ENCODE measurements at places on chromosomes 7 and 10.

DNA sequence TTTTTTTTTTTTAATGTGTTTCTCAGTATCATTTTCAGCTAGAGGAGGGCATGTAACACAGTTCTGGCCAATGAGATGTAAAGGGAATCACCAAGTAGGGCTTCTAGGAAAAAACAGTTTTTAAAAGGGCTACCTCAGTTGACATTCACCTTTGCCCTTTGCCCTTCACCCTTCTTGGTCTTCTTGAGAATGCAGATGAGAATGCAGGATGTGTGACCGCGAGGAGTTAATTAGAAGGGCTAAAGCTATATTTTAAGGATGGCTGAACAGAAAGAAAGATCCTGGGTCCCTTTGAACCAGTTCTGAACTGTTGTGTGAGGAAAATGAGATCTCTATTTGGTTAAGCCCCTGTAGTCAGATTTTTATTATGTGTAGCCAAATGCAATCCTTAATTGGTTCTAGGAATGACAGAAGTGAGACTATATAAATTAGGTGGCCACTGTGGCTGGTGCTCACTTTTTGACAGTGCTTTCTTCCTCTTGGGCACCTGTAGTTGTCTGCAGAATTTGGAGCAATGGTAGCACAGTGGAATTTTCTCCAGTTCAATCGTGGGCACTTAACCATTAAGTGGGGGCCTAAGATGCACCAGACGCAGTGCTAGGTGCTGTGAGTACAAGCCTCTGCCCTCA lies 21.1 kb upstream of the TOMM7 start:
- DNase-seq: no peak

DNA sequence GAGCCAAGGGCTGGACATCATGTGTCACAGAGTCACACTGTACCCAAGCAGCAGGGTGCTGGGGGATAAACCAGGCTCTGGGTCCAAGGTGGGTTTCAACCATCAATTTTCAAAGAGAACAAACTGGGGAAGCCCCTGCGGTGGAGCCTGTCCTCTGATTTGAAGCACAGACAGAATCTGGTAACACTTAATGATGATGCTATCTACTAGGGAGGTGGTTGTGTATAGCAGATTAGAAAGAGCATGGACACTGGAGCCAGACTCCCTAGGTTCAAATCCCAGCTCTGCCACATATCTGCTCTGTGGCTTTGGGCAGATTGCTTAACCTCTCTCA lies 204.9 kb upstream of the ZMIZ1 start:
- DNase-seq: no peak

DNA sequence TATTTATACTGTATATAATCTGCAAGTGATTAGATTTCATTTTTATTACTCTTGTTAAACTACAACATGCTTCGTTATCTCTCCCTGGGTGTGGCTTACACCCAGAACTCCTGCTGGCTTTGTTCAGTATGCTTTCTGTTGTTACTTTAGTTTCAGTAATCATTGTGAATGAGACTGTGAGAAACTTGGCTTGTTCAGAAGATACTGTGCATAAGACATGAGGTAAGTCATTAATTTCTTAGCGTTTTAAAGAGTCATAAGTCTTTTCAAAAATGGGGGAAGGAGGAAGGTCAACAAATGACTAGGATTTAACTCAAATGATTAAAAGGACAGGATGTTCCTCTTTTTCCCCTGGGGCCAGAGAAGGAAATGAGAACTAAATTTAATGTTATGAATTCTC lies 11.6 kb upstream of the ADD3 start:
- no peak for DNase-seq

DNA sequence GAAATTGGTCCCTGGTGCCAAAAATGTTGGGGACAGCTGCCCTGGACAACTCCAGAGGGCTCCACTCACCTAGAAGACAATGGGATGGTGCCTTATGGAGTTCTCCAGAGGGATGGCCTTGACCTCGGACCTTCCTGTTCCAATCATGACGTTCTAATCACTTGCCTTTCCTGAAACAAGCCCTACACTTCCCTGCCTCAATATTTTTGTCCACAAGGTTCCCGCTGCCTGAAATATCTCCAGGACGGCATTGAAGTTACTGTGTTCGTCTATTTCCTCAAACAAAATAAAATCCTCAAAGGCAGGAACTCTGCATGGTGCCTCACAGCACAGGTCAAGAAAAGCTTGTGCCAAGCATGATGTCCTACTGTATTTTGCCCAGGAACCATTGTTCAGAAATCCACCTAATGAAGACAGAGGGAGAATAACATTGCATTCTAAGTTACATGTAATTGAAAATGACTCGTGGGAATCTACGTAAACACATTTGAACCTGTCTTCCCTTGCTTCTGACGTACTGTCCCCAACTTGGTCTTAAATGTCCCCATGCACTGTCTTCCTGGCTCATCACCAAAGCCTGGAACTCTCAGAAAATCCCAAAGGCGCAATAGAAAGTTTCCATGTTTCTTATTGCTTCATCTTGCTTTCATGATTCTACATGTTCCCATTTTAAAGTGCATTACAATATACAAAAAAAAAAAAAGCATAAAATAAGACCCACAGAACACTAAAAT lies 342.3 kb upstream of the NRP1 start:
- DNase-seq: no peak

DNA sequence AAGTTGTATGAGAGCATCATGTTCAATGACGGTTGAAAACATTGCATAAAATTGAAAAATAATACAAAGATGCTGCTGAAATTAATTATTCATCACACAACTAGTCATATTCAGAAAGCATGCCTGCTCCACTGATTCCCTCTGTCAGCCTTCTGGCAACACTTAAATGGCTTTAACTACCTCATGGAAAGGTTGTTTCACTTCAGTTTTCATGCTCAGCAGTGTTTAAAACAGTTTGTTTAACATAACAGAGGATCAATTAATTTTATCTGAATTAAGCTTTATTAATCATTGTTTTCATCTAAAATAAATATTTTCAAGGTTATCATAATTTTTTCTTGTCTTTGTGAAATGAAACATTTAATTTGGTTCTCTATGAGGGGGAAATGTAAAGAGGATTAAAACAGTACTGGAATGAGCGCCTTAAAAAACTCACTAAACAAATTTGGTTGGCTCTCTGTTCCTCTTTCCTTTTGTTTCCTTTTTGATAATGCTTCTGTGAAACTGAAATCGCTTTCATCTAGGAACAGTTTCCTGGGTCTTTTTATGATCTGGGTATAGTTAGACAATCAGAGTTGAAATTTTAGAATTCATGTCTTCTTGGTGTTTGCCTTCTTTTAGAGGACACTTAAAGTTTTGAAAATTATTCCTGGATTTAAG lies 427.4 kb downstream of the SH2D4B start:
- no peak for DNase-seq

All from stimulated activated CD4-positive, alpha-beta T cell treated with anti-CD3 and anti-CD28 coated beads, Interleukin-1b, Interleukin-23, amount 100 ng/mL, for 1 hour (primary cell).